ENCODE measurements at places on chromosomes 3 and 15.

DNA sequence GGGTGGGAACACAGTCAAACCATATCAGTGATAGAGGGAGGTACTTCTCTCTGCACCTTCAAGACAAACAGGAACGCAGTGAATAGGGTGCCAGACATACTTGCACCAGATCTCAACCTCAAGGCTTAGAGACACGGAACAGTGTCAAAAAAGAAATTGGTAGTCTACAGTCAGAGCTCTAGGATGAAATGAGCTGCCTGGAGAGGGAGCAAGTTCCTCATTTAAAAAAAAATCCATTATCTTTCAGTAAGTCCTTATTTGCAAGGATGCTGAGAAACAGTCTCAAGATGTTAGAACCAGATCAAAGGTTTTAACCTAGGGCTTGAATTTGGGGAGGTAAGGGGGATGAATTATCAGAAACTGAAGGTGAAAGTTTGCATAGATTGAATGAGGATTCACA, 20.2 kb upstream of the LMCD1 start:
- DNase-seq: no peak

GRCh38 chr3:7843441-7843840, 658.2 kb upstream of the LMCD1 start:
- no peak for DNase-seq

- no peak for DNase-seq
These were observed 162.1 kb downstream of the AKAP13 start for GRCh38 chr15:85542488-85542887.

DNA sequence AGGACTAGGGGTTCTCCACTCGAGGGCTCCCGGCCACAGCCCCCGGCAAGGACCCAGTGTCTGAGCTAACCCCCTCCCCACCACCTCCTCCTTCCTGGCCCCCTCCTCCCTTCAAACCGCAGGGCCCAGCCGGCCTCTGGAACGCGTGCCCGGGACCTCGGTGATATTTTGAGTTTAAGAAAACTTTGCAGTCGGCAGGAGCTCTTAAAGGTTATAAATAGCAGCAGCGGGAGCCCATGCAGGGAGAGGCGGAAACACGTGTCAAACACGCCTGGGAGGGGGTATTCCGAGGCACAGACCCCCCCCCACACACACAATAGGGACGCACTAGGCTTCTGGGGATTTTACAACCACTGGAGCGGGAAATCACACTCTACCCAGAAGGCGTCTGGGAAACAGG, 3.1 kb upstream of the PTH1R start:
- no peak for DNase-seq

- DNase-seq: no peak
These were observed 26.8 kb downstream of the NFKBIZ start for GRCh38 chr3:101876142-101876541.

DNA sequence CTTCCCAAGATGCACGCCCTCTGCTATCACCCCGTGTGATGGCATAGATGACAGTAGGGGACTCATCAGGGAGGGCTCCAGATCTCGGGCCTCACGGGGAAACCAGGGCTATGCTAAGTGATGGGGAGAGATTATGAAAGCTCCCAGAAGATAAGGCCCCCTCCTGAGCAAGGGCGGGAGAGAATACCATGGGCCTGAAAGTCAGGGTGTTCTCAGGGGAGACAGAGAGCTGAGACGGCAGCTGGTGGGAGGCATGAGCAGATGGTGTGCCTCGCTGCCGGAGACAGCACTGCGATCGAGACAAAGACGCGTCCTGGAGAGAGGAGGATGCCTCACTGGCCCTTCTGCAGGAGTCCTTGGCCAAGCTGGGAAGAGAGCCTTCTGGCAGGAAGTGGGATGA, 106.5 kb upstream of the ADPGK start:
- DNase-seq: no peak
